ENCODE measurements at places on chromosomes 1 and 21.

DNA sequence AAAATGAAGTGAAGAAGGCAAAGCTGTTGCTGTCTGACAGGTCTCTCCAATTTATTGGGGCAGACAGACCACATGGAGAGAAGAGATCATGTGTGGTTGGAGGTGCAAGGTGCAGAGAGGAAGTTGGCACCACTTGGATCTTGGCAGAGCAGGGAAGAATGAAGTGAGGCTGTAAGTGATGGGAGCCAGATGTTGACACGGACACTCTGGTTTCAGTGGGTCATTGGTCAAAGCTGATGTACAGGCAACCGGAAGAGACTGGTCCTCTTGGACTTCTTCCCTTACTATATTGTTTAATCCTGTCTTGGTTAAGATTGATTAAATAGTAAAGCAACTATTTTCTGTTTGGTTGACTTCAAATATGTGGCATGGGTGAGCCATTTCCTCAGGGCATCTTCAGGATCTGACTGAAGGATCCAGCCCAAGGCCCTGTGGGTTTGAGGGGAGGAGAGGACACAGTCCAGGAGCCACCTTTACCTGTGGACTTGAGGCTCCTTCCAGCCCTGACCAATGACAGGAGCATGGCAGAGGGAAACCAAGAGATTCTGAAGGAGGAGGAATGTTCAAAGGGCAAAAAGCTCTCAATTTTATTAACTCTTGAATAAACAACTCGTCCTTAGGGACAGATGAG lies 49.4 kb downstream of the NENF start:
- no peak for DNase-seq

- DNase-seq, result no peak
Measured at GRCh38 chr1:174877208-174877673, 122.5 kb upstream of the CACYBP start.

DNA sequence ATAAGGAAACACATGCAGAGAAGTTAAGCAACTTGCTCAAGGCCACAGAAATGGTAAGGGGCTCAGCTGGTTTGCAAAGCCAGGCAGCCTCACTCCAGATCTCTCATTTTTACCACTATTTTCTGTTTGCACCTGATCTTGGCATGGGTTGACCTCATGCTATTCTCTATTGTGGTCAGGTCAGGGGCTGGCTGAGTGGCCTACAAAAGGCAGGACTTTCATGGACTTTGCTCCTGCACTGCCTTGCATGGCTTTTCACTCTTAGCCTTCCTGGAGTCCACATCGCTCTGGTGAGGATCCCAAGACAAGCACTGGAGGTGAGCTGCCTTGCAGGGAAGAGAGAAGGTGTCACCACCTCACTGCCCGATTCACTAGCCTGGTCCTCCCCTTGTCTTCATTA lies 56.8 kb upstream of the CSF3R start:
- no peak for DNase-seq

DNA sequence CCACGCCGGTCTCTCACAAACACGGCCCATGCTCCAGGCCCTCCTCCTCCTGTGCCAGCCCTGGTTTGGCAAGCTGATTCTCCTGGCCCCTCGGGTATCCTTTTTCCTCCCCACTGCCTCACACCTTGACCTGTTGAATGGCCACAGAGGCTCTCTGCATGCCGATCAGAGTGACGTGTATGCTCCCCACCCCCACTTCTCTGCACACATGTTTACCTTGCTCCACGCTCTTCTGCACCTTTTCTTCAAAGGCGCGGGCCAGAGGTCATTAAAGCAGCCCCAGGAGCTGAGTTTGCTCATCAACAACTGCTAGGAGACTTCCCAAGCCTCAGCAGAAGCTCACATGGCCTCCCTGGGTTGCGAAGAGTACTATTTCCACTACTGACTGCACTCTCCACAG lies 139.3 kb upstream of the EDN2 start:
- DNase-seq, result no peak

DNA sequence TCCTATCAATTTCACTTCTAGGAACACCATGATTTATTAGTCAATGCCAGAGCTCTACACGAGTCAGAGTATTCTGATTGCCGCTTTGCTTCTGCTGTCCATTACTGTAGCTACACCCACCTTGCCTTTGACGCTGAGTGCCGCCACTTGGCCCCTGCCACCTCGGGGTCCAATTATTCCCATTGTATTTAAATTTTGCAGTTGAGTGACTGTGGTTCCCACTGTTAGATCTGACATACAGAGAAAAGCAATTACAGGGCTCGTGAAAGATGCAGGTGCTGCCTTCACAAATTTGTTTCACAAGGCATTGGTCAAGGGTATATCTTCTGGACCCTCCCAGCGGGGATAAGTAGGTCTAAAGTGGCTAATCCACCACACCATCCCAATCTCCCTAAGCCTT lies 428.9 kb downstream of the SIPA1L2 start:
- DNase-seq, result no peak

GRCh38 chr1:911875-912739 lies 11.6 kb upstream of the SAMD11 start:
- DNase-seq, result no peak

GRCh38 chr1:244913806-244914205 lies 49.5 kb upstream of the HNRNPU start:
- DNase-seq, result no peak

GRCh38 chr1:155039308-155039669 lies 5.7 kb downstream of the DCST1 start:
- no peak for DNase-seq

DNA sequence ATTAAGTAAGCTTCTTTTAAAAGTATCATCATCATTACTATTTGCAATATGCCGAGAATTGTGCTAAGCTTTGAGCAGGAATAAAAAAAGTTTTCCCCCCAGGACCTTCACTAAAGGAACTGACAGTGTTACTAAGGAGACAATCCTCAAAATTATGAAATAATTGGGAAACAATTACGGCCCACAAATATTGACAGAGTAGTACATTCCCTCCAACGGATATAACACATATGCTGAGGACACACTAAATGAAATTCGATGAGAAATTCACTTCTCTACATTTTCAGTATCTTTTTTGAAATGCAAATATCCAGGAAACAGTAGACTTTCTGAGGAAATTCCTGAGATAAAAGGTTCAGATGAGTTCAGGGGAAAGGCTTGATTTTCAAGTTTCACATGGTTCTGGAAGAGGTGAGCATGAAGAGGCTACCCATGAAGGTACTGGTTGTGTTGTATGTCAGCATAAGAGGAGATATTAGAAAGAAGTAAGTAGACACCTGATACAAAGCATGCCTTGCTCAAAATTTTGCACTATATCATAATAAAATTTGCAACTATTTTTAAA lies 171.2 kb upstream of the NR5A2 start:
- no peak for DNase-seq

- DNase-seq, result no peak
Measured at GRCh38 chr21:33259995-33260394, 6.2 kb upstream of the IL10RB start.

DNA sequence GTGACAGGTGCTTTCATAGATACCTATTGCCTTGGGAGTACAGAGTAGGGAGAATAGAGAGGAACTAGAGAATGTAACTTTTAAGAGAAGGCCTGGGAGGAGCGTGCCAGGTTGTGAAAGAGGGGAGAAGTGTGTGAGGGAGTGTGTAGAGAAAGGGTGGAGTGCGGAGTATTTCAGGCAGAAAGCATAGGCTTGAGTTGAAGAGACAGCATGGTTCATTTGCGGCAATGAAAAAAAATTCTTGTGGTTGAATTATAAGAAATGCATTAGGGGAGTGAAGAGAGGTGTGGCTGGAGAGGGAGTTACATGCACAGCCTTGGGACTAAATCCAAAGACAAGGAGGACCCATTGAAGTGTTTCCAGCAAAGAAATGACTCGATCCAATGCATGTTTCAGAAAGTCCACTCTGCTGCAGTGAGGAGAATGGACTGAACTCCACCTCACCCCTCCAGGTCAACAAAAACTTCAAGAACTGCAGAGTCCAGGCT lies 81.7 kb upstream of the ADAM30 start:
- DNase-seq, result no peak

DNA sequence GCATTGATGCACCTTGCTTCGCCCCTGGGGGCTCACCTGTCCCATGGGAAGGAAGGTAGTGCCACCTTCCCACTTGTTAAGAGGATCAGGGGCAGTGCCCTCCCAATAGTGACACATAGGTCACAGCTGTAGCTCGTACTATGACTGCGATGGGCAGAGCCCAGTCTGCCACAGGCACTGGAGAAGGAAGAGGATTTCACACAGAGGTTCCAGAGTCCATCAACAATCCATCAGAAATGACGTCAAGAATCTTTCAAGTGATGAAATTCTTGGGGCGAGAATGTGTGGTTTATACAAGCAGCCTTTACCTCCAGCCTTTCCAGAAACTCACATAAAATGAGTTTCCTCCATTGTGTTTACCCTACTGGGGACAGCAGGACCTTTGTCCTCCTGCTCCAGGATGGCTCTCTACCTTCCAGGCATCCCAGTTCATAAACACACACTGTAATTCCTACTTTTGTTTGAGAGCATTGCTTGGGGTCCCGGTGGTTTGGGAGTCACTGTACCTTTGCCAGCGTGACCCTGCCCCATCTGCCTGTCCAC lies 260.6 kb upstream of the VAMP3 start:
- DNase-seq, result no peak

- no peak for DNase-seq
Measured at GRCh38 chr1:184634296-184634695, 120.4 kb downstream of the EDEM3 start.

- no peak for DNase-seq
Measured at GRCh38 chr1:218439541-218440295, 94.6 kb downstream of the TGFB2 start.

- peak; percentile 19 for DNase-seq
Measured at GRCh38 chr1:232149287-232150201, 480.4 kb downstream of the SIPA1L2 start.

DNA sequence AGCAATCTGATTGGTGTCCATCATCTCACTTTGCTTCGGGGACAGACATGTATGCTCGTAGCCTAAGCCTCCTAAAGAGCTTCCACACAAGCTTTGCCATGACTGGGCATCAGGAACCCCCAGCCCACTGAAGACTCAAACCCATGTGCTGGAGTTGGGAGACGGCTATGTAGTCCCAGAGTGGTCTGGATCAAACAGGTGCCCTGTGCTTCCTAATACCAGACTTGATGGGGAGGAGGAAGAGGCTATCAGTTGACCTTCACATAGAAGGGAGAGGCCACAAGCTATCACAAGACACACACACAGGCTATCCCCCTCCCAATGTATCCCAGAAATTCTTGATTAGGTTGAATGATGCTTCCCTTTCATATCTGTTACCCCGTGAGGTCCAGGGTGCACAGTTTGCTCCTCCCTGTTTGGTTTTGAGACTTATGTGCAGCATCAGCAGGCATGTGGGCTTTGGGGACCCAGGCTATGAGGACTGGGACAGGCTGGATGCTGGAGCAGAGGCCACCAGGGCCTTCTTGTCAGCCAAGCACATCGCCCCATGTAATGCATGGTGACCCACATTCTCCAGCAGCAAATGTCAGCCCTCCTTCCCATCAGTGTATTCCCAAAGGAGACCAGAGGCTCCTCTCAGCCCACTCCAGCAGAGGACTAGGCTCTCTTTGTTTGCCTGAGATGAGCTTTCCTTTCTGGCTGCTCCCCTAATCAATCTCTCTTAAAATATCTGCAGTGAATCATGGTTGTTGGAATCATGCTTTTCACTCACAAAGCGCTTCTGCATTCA lies 159.8 kb downstream of the GRIK3 start:
- no peak for DNase-seq

Data from hepatic stellate cell (primary cell).